Activated CD8-positive, alpha-beta T cell treated with anti-CD3 and anti-CD28 coated beads, Interleukin-2, amount 10 ng/mL, durations not matched to agents 7 days and 5 days (primary cell): ENCODE measurements at places on chromosomes 4 and X. TPM values are rescaled to one million over a fixed set of nuclear protein-coding genes. Genes with fewer than 3 reads are reported as not detected.

The USP26 gene
- not detected for total RNA-seq

The ATP2B3 gene
- total RNA-seq: not detected

The TMPRSS11F gene
- not detected for total RNA-seq

The XAGE1A gene
- not detected for total RNA-seq

- no peak for DNase-seq
- H3K27me3 ChIP-seq: no peaks in the 10 kb centered on the region
- no peaks in the 10 kb centered on the region for H3K36me3 ChIP-seq
- no peak overlapping the region for H3K4me3 ChIP-seq
- H3K4me1 ChIP-seq: peaks cover 16% of the 10 kb centered on the region
- H3K27ac ChIP-seq: no peak overlapping the region
Measured at GRCh38 chrX:19893727-19894126, 6.3 kb upstream of the SH3KBP1 start.

GRCh38 chrX:76029385-76029784, 143.5 kb upstream of the PBDC1 start:
- no peak for DNase-seq
- no peak overlapping the region for H3K27ac ChIP-seq
- H3K4me3 ChIP-seq: no peak overlapping the region
- H3K27me3 ChIP-seq: peaks cover 2% of the 10 kb centered on the region
- H3K36me3 ChIP-seq: no peaks in the 10 kb centered on the region
- no peaks in the 10 kb centered on the region for H3K4me1 ChIP-seq

- H3K4me1 ChIP-seq: peaks cover 9% of the 10 kb centered on the region
- no peaks in the 10 kb centered on the region for H3K27me3 ChIP-seq
- no peaks in the 10 kb centered on the region for H3K36me3 ChIP-seq
Measured at GRCh38 chrX:16188687-16189086, 21.4 kb downstream of the MAGEB17 start.

GRCh38 chr4:37538931-37539330, 147.2 kb downstream of the RELL1 start:
- DNase-seq: no peak
- no peaks in the 10 kb centered on the region for H3K36me3 ChIP-seq
- peaks cover 2% of the 10 kb centered on the region for H3K27me3 ChIP-seq

DNA sequence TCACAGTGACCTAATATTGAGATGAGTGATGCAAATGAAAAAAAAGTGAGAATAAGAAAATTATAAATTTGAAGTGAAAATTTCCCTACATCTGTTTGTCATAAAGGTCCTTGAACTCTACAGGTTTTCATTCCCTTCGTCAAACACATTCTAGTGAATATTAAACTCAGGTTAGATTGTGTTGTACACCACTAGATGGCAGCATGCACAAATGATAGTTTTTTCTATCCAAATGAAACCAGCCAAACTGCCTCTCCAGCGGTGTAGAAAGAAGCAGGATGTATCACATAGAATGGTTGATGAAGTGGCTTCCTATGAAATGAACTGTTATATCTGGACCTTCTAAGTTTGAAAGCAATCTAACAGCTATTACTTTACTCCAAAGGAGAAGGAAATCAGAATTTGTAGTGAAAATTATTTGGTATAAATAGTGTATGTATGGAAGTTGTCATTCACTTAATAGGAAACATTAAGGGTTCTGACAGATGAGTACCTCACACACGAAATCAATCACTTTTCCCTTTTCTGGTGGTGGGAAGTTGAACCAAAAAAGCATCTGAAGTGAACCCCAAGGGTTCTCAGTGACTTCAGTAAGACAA, 382.7 kb downstream of the UNC5C start:
- no peaks in the 10 kb centered on the region for H3K4me1 ChIP-seq
- H3K27me3 ChIP-seq: peaks cover 3% of the 10 kb centered on the region
- no peak overlapping the region for H3K27ac ChIP-seq
- H3K36me3 ChIP-seq: no peaks in the 10 kb centered on the region
- H3K4me3 ChIP-seq: no peak overlapping the region
- peak; percentile 67 for DNase-seq

- no peaks in the 10 kb centered on the region for H3K4me1 ChIP-seq
- H3K36me3 ChIP-seq: no peaks in the 10 kb centered on the region
- no peaks in the 10 kb centered on the region for H3K27me3 ChIP-seq
- H3K27ac ChIP-seq: no peak overlapping the region
Measured at GRCh38 chr4:43716721-43717395, 731.8 kb downstream of the KCTD8 start.

DNA sequence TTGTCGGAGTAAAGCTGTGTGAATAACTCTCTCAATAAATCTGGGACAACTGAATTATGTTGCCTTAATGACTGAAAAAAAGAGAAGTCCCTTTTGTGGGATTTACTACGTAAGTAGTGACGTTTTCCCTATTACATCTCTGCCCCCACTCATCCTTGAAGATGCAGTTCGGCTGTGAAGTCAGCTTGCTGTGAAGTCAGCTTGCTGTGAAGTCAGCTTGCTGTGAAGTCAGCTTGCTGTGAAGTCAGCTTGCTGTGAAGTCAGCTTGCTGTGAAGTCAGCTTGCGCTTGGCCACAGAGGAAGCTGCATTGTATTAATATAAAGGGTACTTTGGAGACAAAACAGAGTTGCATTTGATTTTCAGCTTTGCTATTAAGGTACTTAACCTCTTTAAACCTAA, 8.0 kb upstream of the VAMP7 start:
- H3K4me1 ChIP-seq: peaks cover 4% of the 10 kb centered on the region
- no peak overlapping the region for H3K4me3 ChIP-seq
- H3K36me3 ChIP-seq: no peaks in the 10 kb centered on the region
- H3K27ac ChIP-seq: no peak overlapping the region
- H3K27me3 ChIP-seq: peaks cover 8% of the 10 kb centered on the region

DNA sequence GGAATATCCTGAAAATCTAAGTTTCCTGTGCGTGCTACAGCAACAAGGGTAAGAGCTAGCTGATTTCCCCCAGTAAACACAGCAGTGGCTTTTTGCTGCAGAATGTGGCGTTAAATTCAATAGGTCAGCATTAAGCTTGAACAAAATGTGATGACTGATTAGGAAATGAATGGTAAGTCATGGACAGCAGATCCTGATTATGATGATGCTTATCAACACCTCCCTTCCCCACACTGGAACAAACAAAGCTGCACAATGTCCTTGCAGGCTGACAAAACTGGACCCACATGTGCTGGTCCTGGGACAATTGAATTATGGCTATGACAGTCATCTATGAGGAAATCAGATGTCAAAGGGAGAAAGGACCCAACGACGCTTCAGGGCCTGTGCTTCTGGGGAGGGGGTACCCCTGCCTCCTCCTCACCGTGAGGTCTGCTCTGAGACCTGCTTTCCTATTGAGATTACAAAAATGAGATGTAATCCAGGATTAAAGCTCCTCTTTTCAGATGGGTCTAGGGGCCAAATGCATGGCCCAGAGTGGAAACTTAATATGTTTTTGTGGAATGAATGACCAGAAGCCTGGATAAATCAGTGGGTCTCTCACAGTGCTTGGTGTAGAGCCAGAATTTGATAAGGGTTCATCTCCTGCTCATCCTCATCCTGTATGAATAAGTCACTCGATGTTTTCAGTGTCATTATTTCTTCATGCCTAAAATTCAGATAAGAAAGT, 32.0 kb upstream of the BOD1L1 start:
- no peak overlapping the region for H3K4me3 ChIP-seq
- no peaks in the 10 kb centered on the region for H3K36me3 ChIP-seq
- peaks cover 4% of the 10 kb centered on the region for H3K27me3 ChIP-seq
- no peak overlapping the region for H3K27ac ChIP-seq
- H3K4me1 ChIP-seq: peaks cover 7% of the 10 kb centered on the region

GRCh38 chr4:119014658-119015057, 121.0 kb upstream of the MYOZ2 start:
- DNase-seq: no peak
- no peak overlapping the region for H3K27ac ChIP-seq
- no peak overlapping the region for H3K4me3 ChIP-seq
- peaks cover 14% of the 10 kb centered on the region for H3K27me3 ChIP-seq
- no peaks in the 10 kb centered on the region for H3K36me3 ChIP-seq
- no peaks in the 10 kb centered on the region for H3K4me1 ChIP-seq

GRCh38 chr4:139655116-139655515, 10.5 kb upstream of the MGST2 start:
- peaks cover 26% of the 10 kb centered on the region for H3K4me1 ChIP-seq
- H3K27me3 ChIP-seq: peaks cover 2% of the 10 kb centered on the region
- H3K36me3 ChIP-seq: no peaks in the 10 kb centered on the region
- DNase-seq: no peak
- H3K27ac ChIP-seq: no peak overlapping the region

GRCh38 chr4:118955515-118955914, 66.9 kb downstream of the SYNPO2 start:
- no peak for DNase-seq
- no peaks in the 10 kb centered on the region for H3K4me1 ChIP-seq
- no peak overlapping the region for H3K4me3 ChIP-seq
- peaks cover 13% of the 10 kb centered on the region for H3K27me3 ChIP-seq

DNA sequence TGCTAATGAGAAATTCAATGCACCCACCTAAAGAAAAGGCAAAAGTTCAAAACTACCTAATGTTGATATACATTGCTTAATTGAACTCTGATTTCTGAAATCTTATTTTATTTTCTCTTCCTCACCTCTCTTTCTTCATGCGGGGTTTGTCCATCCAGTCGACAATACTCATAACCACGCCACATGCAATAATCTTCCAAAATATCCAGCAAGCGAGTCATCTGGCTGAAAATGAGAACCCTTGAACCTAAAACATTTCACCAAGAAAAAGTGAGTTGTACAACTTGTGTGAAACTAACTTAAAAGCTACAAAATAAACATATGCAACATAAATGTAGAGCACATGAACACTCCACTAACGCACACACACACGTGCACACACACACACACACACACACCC, 26.7 kb downstream of the SMARCA1 start:
- no peak overlapping the region for H3K27ac ChIP-seq
- H3K27me3 ChIP-seq: no peaks in the 10 kb centered on the region
- H3K4me1 ChIP-seq: no peaks in the 10 kb centered on the region

GRCh38 chrX:28901637-28902036, 314.4 kb downstream of the IL1RAPL1 start:
- DNase-seq: no peak
- no peak overlapping the region for H3K27ac ChIP-seq
- H3K27me3 ChIP-seq: no peaks in the 10 kb centered on the region
- H3K36me3 ChIP-seq: no peaks in the 10 kb centered on the region
- H3K4me3 ChIP-seq: no peak overlapping the region
- no peaks in the 10 kb centered on the region for H3K4me1 ChIP-seq

DNA sequence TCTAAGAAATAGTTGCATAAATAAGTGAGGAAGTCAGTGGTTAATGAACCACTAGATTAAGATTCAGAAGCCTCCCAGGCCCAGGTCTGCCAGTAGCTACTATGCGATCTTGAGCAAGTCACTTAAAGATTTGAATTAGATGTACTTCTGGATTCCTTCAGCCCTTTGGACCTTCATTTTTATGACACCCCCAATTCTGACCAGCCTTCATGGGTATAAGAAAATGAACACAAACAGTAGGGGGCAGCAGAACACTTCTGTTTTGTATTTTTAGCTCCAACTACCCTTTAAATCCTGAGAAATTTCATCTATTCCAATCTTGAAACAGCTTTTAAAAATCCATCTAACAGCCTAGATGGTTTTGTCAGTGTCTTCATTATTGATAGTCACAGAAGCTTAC, 19.0 kb downstream of the TMEM47 start:
- no peak overlapping the region for H3K4me3 ChIP-seq
- H3K27me3 ChIP-seq: no peaks in the 10 kb centered on the region
- H3K27ac ChIP-seq: no peak overlapping the region
- no peak for DNase-seq
- H3K4me1 ChIP-seq: no peaks in the 10 kb centered on the region

GRCh38 chr4:157722146-157722545, 450.7 kb downstream of the GASK1B start:
- no peaks in the 10 kb centered on the region for H3K27me3 ChIP-seq
- DNase-seq: no peak
- no peak overlapping the region for H3K27ac ChIP-seq
- no peaks in the 10 kb centered on the region for H3K4me1 ChIP-seq

DNA sequence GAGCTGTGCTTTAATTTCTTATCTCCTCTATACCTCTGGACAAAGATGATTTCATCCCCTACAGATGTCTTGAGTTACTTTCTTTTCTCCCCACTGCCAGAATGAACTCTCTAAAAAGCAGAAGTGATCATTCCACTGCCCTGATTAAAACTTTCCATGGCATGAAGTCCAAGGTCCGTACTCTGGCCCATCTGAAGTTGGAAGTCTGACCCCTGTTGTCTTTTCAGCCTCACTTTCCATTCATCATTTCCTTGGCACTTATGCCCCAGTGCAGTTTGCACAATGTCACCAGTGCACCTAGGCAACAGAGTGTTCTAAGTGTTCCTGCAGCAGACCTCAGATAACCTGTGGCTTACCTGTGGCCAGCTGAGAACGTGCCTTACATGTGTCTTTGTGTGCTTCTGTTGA, 242.4 kb downstream of the FRAS1 start:
- H3K4me1 ChIP-seq: peaks cover 11% of the 10 kb centered on the region
- peaks cover 2% of the 10 kb centered on the region for H3K36me3 ChIP-seq
- no peak overlapping the region for H3K4me3 ChIP-seq
- H3K27me3 ChIP-seq: peaks cover 22% of the 10 kb centered on the region
- DNase-seq: no peak
- no peak overlapping the region for H3K27ac ChIP-seq

GRCh38 chr4:11954093-11954492, 525.4 kb upstream of the HS3ST1 start:
- H3K27ac ChIP-seq: no peak overlapping the region
- H3K36me3 ChIP-seq: no peaks in the 10 kb centered on the region
- no peak for DNase-seq
- no peaks in the 10 kb centered on the region for H3K4me1 ChIP-seq
- H3K27me3 ChIP-seq: no peaks in the 10 kb centered on the region
- no peak overlapping the region for H3K4me3 ChIP-seq

GRCh38 chrX:21374994-21375707, 933 bp downstream of the CNKSR2 start:
- H3K27me3 ChIP-seq: no peaks in the 10 kb centered on the region
- peak; percentile 22 for DNase-seq
- H3K36me3 ChIP-seq: no peaks in the 10 kb centered on the region
- peaks cover 27% of the 10 kb centered on the region for H3K4me1 ChIP-seq

DNA sequence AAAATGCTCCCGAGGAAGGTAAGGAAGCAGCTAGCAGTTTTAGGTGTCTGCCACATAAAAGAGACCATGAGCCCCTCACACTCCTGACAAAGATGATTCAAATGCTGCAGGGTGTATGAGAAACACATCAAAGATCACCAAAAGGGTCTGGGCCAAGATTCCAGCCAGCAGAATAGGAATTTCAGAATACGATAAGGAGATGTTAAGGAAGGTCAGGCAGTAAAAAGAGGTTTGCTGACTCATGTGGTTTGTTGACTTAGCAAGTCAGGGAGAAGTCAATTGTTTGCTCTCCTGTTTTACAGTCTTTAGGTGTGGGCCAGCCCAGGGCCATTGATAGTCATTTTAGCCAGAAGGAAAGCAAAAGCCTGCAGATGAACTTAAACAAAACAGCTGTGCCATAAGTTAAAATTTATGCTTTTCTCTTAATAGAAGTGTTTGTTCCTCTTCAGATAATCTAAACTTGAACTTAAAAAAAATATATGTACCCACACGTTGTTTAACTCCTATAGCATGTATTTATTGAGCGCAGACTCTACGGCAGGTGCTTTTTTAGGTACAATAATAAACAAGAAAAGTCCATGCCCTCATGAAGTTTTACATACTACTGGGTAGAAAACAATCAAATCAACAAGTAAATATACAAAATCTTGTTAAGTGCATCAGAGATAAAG, 115.6 kb downstream of the CAMK2D start:
- peaks cover 16% of the 10 kb centered on the region for H3K36me3 ChIP-seq
- H3K27ac ChIP-seq: no peak overlapping the region
- no peaks in the 10 kb centered on the region for H3K27me3 ChIP-seq
- no peak for DNase-seq
